ENCODE measurements at places on chromosomes 6 and 20.

- no peak for DNase-seq
Observed at GRCh38 chr6:36308514-36308913, 28.2 kb downstream of the BNIP5 start.

DNA sequence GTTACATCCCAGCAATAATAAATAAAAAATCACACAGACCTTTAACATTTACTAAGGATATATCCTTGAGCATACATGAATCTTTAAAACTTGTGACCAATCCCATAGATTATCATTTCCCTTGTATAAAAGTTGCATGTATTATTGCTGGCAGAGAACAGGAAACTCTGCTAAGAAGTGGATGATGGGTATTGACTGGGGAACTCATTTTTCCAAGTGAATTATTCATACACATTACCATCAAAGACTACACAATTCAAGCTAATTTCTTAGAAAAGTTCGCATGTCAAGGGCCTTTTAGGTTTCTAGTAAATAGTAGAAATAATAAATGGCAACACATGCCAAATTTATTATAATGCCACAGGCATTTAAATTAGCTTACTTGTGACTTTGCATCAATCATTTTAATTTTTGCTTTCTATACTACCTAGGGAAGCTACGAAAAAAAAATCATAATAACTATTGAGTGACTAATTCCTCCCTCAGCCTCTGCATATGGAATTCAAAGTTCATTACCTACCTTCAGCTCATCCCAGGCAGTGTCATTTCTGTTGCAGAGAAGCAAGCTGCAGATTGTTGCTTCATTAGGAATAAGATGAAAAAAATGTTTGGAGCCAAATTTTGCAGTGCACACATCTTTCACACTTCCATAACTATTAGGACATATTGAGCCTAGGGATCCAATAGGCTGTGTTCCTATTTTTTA is 25.8 kb downstream of the MKKS start:
- no peak for DNase-seq

- DNase-seq, result no peak
Observed at GRCh38 chr6:159212525-159213280, 43.5 kb downstream of the FNDC1 start.

- DNase-seq, result no peak
Observed at GRCh38 chr6:117544716-117545115, 57.6 kb downstream of the GOPC start.

GRCh38 chr6:3315841-3316240 is 57.1 kb downstream of the PSMG4 start:
- no peak for DNase-seq

- DNase-seq, result no peak
Observed at GRCh38 chr6:113980937-113981554, 10.1 kb upstream of the HDAC2 start.

GRCh38 chr20:14337400-14338171 is at the start of gene FLRT3:
FLRT3 (minus strand) TSS chr20:14337612; CDS start chr20:14327506, 10,106 bp downstream.
- peak; percentile 74 for DNase-seq

GRCh38 chr6:131685266-131685780 is 15.9 kb downstream of the OR2A4 start:
- DNase-seq, result no peak

DNA sequence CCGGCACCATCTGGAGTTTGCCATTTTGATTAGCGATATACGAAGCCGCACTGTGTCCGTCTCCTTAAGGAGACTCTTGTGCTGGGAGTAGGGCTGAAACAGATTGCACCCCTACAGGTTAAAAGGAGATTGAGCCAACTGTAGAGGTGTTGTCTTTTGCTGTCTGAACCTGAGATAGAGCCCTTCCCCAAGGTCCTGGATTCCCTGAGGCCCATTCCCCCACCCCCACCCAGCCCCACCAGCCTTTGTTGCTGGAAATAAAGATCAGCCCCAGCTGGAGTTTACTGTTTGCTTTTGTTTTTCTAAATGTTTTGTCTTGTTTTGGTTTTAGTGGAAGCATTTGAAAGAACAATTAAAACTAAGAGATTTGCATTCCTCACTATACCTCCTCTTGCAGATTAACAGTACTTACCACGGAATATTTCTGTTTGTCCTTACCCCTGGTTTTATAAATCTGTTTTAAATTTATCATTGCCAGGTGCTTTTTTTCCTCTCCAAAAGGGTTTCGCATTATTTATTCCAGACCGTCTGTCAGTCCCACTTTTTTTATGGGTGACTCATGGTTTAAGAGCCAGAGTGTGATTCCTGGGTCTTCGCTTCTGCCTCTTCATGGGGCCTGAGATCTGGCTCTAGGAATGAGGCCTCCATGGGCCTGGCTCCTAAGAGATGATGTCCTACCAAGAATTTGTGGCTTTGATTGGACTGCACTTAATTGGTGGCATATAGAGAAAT is 169.2 kb downstream of the DTNBP1 start:
- no peak for DNase-seq

GRCh38 chr6:41232667-41233066 is 4.5 kb downstream of the TREML4 start:
- DNase-seq, result no peak

- DNase-seq, result no peak
Observed at GRCh38 chr6:136701045-136701444, 91.2 kb downstream of the MAP3K5 start.

All from LNCaP clone FGC (cell line).